ENCODE measurements at places on chromosomes 3 and 15. TPM values are rescaled to one million over a fixed set of nuclear protein-coding genes. Genes with fewer than 3 reads are reported as not detected.

DNA sequence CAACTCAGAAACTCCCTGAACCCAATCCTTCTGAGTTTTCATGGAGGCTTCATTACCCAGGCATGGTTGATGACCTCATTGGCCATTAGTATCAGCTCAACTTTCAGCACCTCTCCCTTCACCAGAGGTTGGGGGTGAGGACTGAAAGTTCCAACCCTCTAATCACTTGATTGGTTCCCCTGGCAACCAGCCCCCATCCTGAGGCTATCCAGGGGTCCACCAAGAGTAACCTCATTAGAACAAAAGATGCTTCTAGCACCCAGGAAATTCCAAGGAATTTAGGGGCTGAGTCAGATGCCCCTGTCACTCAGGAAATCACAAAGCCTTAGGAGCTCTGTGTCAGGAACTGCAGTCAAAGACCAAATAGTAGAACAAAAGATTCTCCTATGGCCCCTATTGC lies 43.8 kb downstream of the ADAMTSL3 start:
- no peak overlapping the region for H3K4me3 ChIP-seq
- H3K27ac ChIP-seq = no peak overlapping the region
- H3K27me3 ChIP-seq = no peaks in the 10 kb centered on the region
- no peaks in the 10 kb centered on the region for H3K36me3 ChIP-seq
- no peak for DNase-seq
- H3K4me1 ChIP-seq = no peaks in the 10 kb centered on the region

DNA sequence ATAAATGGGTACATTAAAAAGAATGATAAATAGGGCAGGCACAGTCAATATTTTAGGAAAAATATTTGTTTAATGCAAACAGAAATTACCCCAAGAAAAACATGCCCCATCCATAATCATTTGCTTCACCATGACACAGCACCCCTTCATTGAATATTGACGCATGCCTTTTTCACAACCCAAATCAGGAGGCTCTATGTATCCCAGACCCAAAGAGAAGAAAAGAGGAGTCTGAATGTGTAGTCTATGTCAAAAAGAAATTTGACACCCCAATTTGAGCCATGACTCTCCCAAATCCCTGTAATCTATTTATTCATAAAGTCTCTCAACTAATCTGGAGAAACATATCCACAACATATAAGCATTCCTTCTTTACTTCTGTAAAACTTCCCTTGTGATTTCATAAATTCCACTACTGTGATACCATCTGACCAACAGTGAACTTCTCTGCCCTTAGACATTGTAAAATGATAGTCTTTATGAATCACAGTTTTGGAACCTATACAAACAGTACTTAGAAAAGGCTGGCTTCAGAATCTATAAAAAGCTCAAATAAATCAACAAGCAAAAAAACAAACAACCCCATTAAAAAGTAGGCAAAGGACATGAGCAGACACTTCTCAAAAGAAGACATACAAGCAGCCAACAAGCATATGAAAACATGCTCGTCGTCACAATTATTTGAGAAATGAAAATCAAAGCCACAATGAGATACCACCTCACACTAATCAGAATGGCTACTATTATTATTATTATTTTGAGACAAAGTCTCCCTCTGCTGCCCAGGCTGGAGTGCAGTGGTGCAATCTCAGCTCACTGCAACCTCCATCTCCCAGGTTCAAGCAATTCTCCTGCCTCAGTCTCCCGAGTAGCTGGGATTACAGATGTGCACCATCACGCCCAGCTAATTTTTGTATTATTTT lies 53.4 kb upstream of the XRN1 start:
- no peaks in the 10 kb centered on the region for H3K27me3 ChIP-seq
- H3K4me1 ChIP-seq = peaks cover 13% of the 10 kb centered on the region
- DNase-seq = no peak
- no peak overlapping the region for H3K27ac ChIP-seq
- H3K36me3 ChIP-seq = peaks cover 27% of the 10 kb centered on the region
- H3K4me3 ChIP-seq = no peak overlapping the region

DNA sequence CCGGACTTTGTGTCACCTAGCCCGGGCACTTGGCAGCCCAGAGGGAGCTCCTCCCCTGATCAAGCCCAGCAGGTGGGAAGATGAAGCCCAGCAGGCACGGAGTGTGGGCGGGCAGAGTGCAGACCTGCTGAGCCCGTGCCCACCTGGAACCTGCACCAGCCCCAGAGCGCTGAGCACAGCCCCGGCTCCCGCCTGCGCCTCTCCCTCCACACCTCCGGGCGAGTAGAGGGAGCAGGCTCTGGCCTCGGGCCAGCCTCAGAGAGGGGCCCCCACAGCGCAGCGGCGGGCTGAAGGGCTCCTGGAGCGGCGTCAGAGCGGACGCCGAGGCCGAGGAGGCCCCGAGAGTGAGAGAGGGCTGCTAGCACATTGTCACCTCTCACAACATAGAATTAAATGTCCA lies 257.7 kb downstream of the VGLL3 start:
- no peak overlapping the region for H3K27ac ChIP-seq
- no peaks in the 10 kb centered on the region for H3K4me1 ChIP-seq
- H3K36me3 ChIP-seq = no peaks in the 10 kb centered on the region

DNA sequence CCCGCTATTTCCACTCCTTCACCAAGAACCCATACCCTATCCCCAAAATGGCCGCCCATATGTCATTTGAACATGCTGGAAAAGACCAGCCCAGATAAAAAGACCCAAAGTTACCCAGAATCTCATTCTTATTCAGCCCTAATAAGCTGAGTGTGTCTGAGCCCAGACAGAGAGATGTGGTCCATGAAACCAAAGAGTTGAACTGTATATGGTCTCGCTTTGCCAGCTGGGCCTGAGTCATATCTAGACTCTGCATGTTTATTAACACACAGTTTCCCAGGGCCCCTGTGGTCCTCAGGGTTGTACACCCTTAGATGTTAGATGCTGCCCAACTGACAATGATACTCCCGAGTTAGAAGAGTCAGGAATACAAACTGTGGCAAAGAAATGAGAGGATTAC lies 201.9 kb upstream of the STRIT1 start:
- H3K4me3 ChIP-seq = no peak overlapping the region
- no peaks in the 10 kb centered on the region for H3K4me1 ChIP-seq
- DNase-seq = no peak
- H3K27me3 ChIP-seq = peaks cover 2% of the 10 kb centered on the region

GRCh38 chr3:38268522-38268921 lies 2.9 kb downstream of the SLC22A13 start:
- H3K27ac ChIP-seq = no peak overlapping the region
- H3K4me1 ChIP-seq = peaks cover 18% of the 10 kb centered on the region
- no peak overlapping the region for H3K4me3 ChIP-seq
- DNase-seq = no peak

- peaks cover 27% of the 10 kb centered on the region for H3K27me3 ChIP-seq
- DNase-seq = no peak
- H3K36me3 ChIP-seq = no peaks in the 10 kb centered on the region
Observed at GRCh38 chr3:14577897-14578296, 37.8 kb upstream of the GRIP2 start.

DNA sequence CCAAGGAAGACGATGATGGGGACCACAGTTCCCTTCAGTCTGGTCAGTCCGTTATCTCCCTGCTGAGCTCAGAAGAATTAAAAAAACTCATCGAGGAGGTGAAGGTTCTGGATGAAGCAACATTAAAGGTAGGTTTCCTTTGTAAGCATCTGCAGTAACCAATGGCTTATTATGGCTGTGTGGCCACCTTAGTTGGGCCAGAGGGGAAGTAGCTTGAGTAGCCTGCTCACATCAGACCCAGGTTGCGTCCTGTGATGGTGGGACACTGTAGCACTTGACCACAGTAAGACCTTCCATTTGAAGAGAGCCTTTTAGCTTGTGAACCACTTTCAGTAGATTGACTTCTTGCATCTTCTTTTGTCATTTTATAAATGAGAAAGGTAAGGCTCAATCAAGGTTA lies 22.6 kb downstream of the STARD5 start:
- no peak overlapping the region for H3K4me3 ChIP-seq
- no peaks in the 10 kb centered on the region for H3K36me3 ChIP-seq
- H3K27ac ChIP-seq = no peak overlapping the region
- no peak for DNase-seq
- peaks cover 19% of the 10 kb centered on the region for H3K27me3 ChIP-seq
- H3K4me1 ChIP-seq = peaks cover 6% of the 10 kb centered on the region

- no peaks in the 10 kb centered on the region for H3K36me3 ChIP-seq
- no peak overlapping the region for H3K27ac ChIP-seq
- H3K4me1 ChIP-seq = peaks cover 10% of the 10 kb centered on the region
- DNase-seq = no peak
- peaks cover 4% of the 10 kb centered on the region for H3K27me3 ChIP-seq
- H3K4me3 ChIP-seq = no peak overlapping the region
Observed at GRCh38 chr3:32018757-32019564, 37.4 kb downstream of the ZNF860 start.

GRCh38 chr15:73298522-73299245 lies 70.1 kb downstream of the HCN4 start:
- no peaks in the 10 kb centered on the region for H3K4me1 ChIP-seq
- H3K36me3 ChIP-seq = peaks cover 7% of the 10 kb centered on the region
- DNase-seq = no peak
- no peak overlapping the region for H3K27ac ChIP-seq
- no peak overlapping the region for H3K4me3 ChIP-seq
- no peaks in the 10 kb centered on the region for H3K27me3 ChIP-seq

DNA sequence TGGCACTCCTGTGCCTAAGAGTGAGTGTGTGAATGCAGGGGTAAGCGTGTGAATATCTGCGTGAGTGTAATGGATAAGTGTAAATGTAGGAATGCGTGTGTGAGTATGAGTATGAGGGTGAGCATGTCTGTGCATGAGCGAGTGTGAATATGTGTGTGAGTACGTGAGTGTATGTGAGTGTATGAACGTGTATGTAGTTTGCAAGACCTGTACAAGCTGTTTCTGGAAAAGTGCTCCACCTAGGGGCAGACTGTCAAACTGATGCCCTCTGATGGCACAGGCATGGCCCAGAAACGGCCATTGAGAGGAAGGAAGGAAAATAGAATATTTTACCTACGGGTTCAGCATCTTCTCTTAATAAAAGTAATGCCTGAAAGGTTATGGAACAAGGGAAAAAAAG lies 24.4 kb upstream of the FRMD4B start:
- H3K4me1 ChIP-seq = peaks cover 8% of the 10 kb centered on the region
- no peaks in the 10 kb centered on the region for H3K36me3 ChIP-seq
- no peak overlapping the region for H3K27ac ChIP-seq
- no peak overlapping the region for H3K4me3 ChIP-seq
- DNase-seq = no peak

- peaks cover 13% of the 10 kb centered on the region for H3K27me3 ChIP-seq
- DNase-seq = no peak
- H3K36me3 ChIP-seq = no peaks in the 10 kb centered on the region
- no peak overlapping the region for H3K4me3 ChIP-seq
Observed at GRCh38 chr15:69980341-69981059, 117.2 kb downstream of the TLE3 start.

DNA sequence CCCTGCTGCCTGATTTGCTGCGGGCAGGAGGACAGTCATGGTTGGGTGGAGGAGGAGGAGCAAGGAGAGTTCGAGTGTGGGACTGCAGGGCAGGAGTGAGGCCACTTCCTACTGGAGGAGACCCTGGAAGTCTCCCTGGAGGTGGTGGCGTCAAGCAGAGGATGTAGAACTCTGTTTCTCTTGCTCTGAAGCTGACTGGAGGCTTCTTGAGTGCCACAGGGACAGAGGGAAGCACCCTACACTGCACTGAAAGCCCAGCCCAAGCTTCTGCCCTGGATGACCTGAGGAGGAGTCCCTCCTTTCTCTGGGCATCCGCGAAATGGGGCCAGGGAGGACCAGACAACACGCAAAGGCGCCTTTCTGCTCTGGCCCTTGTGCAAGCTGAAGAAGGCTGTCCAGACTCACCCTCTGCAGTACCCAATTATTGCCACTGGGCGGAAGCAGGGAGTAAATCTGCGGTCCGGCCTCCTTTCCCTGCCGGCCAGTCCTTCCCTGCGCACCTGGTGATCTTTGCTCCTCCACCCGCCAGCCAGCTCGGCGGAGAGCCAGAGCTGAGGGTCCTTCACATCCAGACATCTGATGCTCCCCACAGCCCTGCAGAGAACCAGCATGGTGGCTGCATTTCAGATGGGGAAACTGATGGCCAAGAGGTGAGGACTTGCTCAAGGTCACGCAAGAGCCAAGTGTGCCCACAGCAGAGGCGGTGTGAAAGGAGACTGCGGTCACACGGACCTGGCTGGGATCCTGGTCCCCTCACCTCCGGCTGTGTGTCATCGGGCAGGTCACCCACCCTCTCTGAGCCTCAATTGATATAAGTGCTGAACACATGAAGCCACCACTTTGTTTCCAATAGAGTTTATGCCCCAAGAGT lies 207.1 kb downstream of the TBC1D2B start:
- no peaks in the 10 kb centered on the region for H3K27me3 ChIP-seq
- H3K27ac ChIP-seq = no peak overlapping the region

- no peaks in the 10 kb centered on the region for H3K27me3 ChIP-seq
- H3K27ac ChIP-seq = no peak overlapping the region
- DNase-seq = no peak
Observed at GRCh38 chr15:35630985-35631384, 85.0 kb upstream of the DPH6 start.

The FOXB1 gene
- total RNA-seq = not detected

The CYP19A1 gene
- total RNA-seq = not detected

The MB21D2 gene
- total RNA-seq = 5.5 TPM

The HGD gene
- total RNA-seq = 0.44 TPM

The SNTN gene
- total RNA-seq = not detected

The PROK2 gene
- not detected for total RNA-seq

Measured in osteocyte (in vitro differentiated cells).